ENCODE measurements at places on chromosomes 5 and 9.
A peak's percentile ranks its signal among the peaks of the same experiment; 100 is the strongest.

GRCh38 chr5:93891491-93892480, 150.4 kb upstream of the POU5F2 start:
- no peak for DNase-seq

- DNase-seq, result no peak
These were observed 2225.9 kb upstream of the C9orf72 start for GRCh38 chr9:29799227-29799626.

- DNase-seq, result no peak
These were observed 199.1 kb downstream of the PDE4D start for GRCh38 chr5:59694411-59694810.

- no peak for DNase-seq
These were observed 64.0 kb downstream of the NSUN2 start for GRCh38 chr5:6568889-6569288.

DNA sequence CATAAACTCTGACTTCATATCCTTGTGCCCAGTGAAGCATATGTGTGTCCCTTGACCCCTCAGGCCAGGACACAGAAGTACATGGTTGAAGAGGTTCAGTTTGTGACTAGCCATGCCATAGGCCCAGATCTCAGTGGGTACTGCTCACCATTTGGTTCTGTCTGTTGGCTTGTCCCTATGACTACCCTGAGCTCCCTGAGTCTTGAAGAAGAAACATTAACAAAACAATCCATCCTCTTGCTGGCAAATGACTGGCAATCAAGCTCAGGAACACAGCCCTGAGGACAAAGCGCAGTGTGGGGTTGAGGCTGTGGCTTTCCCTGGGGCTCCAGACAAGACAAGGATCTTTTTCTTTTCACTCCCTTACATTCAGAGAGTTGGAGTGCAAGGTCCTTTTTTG, 46.3 kb downstream of the TNFAIP8 start:
- no peak for DNase-seq

DNA sequence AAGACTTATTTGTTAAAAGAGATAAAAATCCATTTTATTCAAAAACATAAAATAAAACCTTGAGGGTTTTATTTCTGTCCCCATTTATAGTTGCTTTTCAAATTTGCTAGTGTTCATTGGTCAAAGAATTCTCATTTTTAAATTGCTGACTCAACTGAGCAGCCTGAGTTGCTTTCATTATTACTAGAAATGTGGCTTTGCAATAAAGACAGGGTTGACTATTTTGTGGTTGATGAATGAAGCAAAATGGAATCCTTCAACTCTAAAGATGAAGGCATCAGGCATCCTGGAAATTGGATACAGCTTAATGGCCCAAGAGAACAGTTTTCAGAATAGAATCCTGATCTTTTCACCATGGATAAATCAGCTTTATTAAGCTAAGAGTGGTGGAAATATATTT, 23.9 kb upstream of the PPP3R2 start:
- no peak for DNase-seq

DNA sequence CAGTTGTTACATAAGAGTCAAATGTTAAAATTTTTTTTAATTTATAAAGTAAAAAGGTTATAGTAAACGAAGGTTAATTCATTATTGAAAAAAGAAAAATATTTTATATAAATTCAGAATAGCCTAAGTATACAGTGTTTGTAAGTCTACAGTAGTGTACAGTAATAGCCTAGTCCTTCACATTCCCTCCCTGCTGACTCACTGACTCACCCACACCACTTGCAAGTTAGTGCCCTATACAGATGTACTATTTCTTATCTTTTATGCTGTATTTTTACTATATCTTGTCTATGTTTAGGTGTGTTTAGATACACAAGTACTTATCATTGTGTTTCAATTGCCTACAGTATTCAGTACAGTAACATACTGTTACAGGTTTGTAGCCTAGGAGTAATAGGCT, 57.6 kb downstream of the MAMDC2 start:
- no peak for DNase-seq

- DNase-seq, result peak; percentile 44
These were observed 34.3 kb upstream of the MACIR start for GRCh38 chr5:103224118-103224893.

DNA sequence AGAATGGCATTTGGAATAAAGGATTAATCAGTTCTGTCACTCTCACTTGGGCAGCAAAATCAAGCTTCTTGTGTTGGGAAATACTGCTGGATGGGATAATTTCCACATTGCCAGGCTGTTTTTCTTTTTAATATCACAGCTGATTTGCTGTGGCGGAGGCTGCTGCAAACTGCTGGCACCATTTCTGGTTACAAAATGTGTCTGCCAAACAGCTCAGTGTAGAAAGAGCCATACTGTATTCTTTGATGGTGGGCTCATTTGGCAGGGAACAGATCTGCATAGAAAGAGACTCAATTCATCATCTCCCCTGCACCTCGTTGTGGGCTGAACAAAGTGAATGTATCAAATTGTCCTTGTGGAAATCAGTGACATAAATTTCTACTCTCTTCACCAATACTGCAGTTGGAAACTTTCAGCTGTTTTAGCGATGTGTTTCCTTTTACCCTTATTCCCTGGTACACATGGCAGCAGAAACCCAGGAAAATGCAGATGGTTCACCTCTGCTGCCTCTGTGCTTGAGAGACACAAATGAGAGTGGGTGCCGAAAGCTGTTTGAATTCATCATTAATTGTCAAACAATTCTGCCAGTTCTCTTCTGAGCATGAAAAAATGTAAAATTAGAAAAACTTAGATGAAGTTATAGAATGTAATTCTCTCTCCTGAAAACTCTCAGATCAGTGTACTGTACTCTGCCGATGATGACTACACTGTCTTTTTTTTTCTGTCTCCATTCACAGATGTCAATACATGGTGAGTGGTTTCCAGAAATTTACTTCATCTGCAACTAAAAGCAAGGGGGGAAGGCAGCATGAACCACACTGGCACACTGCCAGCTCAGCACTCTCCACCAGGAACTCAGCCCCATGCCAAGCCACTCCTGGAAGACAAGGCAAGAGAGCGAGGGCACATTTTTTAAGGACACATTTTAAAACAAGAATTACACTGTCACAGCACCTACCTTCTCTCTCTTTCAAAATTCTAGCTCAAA, 75.0 kb downstream of the HMHB1 start:
- DNase-seq, result no peak

- DNase-seq, result no peak
These were observed 66.9 kb downstream of the IRX2 start for GRCh38 chr5:2684606-2685005.

DNA sequence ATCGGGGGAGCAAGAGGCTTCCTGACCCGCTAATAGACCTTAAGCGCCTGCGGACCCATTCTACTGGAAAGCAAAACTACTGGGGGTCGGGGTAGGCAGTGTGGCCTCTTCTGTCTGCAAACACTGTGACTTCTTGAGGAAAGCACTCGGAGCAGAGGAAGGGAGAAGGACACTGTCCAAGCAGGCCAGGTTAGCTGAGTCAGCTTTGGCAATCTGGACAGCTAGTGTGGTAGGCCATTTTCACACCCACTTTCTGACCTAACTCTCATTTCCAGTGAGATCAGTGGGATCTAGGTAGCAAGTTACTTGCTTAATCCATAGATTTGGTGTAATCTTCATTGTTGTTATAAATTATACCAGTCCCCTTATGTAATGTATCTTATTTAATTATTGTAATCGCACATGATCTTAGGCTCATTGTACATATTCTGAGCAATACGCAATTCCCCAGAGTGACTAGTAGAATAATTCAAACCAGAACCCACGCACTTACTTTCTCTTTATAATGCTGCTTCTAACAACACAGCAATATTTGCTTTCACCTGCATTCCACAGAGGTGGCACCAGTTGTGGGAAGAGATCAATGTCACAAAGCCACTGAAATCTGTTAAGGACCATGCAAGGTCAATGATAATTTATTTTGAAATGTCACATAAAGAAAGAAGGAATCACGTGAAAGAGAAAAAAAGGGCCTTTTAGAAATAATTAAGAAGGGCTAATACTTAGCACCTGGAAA, 82.9 kb downstream of the NREP start:
- DNase-seq, result no peak

GRCh38 chr9:74800226-74800625, 87.5 kb downstream of the TRPM6 start:
- DNase-seq, result no peak

DNA sequence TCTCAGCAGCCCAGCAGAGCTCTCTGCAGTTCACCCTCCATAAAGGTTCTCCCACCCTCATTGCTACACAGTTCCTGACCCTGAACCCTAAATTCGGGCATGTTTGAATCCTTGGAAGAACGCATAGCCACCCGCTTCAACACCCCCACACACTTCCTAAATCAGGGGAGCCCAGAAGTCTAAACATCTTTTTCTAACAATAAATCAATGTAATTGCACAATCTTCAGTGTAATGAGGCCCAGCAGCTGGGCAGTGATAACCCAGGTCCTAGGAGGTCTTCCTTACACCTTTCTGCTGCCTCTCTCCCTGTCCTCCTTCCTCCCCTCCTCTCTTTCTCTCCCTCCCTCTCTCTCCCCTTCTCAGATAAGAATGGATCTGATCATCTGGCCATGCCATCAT, 88.0 kb downstream of the IRX2 start:
- DNase-seq, result no peak
